AG20443 (cell line): ENCODE measurements at places on chromosomes 3 and 15.

DNA sequence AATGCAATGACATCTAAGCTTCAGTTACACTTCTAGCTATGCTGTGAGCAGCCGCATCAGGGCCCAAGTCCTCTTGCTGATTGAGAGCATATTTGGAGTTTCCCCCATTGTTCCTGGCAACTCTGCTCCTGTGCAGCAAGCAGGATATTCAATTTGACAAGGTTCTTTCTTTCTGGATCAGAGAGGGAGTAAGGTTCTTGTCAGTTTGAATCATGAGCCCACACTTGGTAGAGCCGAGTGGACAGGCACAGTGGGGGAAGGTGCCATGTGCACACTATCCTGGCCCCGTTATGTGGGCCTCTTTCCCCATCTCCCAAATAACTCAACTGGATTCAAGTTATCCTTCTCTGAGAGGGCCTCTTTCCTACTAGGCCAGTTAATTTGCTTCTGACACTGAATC, 385.4 kb downstream of the ZIC1 start:
- DNase-seq: no peak

DNA sequence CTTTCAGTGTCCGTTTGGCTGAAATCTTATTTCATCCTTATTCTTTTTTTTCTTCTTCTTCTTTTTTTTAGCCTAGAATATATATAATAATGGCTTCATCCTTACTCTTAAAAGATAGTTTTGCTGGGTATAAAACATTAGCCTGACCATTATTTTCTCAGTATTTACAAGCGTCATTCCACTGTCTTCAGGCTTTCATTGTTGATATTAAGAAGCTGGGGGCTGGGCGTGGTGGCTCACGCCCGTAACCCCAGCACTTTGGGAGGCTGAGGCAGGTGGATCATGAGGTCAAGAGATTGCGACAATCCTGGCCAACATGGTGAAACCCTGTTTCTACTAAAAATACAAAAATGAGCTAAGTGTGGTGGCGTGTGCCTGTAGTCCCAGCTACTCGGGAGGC, 10.6 kb downstream of the ZNF710 start:
- DNase-seq: no peak

DNA sequence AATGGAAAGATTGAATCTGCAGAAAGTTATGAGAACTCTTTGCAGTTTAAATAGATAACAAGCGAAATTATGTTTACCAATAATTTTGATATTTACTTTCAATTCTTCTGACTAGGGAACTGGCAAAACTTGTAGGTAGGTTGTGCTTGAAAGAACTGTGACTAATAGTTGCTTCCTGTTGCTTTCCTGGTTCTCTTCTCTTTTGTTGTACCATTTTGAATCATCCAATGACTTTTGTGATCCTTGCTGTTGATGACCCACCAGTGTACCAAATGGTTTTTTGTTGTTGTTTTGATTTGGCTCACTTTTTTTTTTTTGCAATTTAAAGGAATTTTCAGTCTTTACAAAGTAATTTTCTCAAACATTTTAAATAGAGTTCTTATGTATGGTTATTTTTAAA, 64.9 kb upstream of the DCBLD2 start:
- no peak for DNase-seq

DNA sequence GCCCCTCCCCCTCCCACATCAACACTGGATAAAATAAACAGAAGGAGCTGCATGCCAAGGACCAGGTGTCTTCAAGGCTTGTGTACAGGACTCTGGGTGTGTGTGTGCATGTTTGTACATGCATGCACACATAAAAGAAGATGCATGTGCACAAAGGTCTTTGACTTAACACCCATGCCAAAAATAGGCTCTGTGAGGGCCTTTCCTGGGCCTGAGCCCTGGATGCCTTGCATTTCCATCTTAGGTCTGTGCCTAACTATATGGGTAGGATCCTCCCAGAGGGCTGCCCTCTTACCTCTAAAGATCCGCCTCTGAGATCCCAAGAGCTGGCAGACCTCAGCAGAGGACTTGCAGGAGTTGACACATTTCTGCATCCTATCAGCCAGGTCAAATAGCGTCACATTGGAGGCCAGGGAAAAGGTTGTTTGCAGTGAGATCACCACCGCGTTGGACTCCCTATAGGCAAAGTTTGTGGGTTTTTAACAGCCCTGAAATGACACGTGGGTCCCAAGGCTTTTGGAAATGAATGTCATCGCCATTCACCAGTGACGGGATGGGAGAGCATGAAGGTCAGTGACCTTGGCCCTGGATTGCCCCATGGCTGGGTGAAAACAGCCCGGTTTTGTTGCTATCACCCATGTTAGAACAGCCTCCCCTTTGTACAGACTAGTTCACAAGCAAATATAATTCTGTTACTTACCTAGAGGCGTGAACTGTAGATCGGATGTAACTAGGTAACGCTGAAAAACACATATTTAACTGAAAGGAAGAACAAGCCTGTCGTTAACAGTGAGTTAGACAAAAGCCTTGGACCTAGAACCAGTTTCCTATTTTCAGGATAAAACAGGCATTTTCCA, 54.0 kb downstream of the HEG1 start:
- no peak for DNase-seq

DNA sequence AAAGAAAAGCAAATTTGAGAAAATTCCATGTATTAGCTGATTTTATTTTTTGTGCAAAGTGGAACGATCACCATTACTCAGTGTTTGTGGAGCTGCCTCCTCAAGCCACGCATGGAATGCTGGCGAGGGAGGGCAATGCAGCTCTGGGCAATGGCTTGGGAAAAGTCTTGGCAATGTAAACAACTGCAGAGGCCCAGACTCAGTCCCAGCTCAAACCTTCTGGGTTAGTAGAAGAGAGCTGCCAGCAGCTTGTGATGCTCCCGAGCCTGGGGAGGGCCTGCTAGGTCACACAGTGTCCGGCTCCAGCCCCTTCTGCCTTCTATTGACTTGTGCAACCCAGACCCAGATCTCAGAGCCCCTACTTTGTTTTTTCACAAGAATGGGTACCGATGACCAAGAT, 4.3 kb downstream of the EPHB1 start:
- peak; percentile 75 for DNase-seq
